Activated CD8-positive, alpha-beta memory T cell treated with anti-CD3 and anti-CD28 coated beads for 1 hour (primary cell): ENCODE measurements at places on chromosomes 2 and 18.

DNA sequence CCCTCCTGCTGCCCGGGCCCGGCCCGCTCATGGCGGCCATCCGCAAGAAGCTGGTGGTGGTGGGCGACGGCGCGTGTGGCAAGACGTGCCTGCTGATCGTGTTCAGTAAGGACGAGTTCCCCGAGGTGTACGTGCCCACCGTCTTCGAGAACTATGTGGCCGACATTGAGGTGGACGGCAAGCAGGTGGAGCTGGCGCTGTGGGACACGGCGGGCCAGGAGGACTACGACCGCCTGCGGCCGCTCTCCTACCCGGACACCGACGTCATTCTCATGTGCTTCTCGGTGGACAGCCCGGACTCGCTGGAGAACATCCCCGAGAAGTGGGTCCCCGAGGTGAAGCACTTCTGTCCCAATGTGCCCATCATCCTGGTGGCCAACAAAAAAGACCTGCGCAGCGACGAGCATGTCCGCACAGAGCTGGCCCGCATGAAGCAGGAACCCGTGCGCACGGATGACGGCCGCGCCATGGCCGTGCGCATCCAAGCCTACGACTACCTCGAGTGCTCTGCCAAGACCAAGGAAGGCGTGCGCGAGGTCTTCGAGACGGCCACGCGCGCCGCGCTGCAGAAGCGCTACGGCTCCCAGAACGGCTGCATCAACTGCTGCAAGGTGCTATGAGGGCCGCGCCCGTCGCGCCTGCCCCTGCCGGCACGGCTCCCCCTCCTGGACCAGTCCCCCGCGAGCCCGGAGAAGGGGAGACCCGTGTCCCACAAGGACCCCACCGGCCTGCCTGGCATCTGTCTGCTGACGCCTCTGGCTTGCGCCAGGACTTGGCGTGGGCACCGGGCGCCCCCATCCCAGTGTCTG, 767 bp downstream of the RHOB start:
- DNase-seq, result no peak

- no peak for DNase-seq
Measured at GRCh38 chr2:236306825-236307540, 42.8 kb upstream of the ASB18 start.

DNA sequence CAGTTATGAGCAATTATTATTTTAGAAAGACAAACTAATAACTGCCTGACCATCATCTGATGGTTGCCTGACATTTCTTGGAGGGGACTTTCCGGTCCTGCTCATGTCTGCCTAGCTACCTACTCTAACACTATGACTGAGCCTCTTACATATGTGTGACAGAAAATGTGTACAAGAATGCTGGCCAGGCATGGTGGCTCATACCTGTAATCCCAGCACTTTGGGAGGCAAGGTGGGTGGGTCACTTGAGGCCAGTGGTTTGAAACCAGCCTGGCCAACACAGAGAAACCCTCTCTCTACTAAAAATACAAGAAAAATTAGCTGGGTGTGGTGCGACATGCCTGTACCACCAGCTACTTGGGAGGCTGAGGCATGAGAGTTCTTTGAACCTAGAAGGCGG, 666.3 kb downstream of the KCNJ3 start:
- DNase-seq, result no peak

GRCh38 chr2:68388772-68389171, 23.7 kb downstream of the PLEK start:
- DNase-seq, result no peak

- no peak for DNase-seq
Measured at GRCh38 chr2:121480826-121481225, 49.9 kb upstream of the RNU4ATAC start.

DNA sequence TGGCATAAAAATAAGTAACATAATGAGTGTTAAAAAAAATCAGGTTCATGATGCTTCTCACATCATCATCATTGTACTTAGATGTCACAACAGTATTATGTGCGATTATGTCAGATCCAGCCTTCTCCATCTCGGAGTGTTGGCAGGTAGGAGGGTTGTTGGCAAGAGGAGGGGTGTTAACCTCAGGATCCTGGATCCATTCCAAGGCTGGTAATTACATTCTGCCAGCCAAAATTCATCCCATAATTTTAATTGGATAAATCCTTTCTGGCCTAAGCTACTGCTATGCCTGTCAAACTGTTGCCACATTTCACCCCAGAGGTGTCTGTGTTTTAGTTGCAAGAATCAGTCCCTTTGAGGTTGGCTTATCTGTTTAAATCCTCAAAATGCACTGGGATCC, 891 bp upstream of the FTCDNL1 start:
- no peak for DNase-seq

GRCh38 chr2:138029276-138029675, 65.0 kb downstream of the HNMT start:
- no peak for DNase-seq

DNA sequence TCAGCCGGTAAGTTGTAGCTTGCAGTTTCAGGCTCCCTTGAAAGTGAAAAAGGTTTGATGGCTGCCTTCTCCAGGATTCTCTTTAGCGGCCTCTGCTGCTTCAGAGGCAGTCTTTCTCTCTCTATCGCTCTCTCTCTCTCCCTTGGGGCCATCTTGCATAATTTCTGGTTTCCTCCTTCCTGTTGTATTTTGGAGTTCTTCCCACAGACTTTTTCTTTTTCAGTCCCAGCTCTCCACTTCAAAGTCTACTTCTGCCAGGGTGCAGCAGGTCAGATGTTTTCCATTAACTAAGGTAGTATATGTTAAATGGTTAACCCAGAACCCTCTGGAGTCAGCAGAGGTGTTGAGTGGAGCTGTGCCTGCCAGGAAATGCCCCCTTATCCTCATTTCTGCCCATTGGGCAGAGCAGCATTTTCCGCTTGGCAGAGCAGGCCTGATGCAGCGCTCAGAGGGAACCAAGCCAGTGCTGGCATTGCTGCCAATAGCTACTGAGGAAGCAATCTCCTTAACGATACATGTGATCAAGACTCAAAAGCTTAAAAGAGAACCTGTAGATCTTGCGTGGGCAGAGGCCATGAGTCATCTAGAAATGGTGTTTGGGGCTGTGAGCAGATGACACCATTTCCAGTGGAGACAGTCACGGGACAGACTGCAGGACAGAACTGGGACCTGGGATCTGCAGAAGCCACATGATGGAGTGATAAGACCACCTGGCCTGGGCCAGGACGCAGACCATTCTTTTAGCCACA, 20.8 kb downstream of the DBI start:
- no peak for DNase-seq

DNA sequence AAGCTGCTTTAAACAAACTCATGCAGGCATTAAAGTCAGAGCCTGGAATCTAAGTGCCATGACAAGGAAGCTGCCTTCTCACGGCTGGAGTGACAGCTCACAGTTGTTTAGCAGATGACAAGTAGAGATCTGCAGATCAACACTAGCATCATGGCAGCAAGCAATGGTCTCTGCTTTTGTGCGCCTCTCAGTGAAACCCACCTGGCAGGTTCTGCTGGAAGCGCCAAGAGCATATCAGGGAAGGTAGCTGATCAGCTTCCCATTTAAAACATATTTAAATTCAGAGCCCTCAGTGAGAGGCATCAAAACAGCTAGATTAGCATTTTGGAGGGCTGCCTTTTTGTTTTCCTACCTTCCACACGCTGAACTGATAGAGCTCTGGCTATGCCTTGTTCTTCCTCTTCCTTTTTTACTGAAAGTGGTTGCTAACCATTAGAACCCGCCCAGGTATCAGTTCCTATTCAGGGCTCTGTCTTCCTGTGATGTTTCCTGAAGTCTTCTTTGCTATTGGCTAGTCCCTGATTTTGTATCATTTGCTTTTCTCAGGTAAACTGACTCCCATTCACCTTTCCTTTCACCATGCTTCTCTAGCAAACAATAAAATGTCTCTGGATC, 70.8 kb downstream of the TMEM200C start:
- no peak for DNase-seq

DNA sequence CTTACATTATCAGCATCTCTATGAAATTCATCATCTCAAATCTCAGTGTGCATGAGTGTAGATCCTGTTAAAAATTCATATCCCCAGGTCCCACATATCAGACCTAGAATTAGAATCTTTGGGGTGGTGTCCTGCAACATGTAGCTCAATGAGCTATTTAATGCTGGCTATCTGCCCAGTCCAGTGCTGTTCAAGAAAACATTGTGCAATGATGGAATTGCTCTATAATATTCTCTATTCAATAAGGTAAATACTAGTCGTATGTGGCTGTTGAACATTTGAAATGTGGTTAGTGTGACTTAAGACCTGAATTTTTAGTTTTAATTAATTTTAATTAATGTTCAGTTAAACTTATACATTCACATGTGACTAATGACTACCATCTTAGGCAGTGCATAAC, 127.4 kb downstream of the NOL4 start:
- DNase-seq, result no peak

GRCh38 chr2:37790019-37790418, 118.6 kb upstream of the CDC42EP3 start:
- DNase-seq, result no peak
